ENCODE measurements at places on chromosomes 3 and 15.

DNA sequence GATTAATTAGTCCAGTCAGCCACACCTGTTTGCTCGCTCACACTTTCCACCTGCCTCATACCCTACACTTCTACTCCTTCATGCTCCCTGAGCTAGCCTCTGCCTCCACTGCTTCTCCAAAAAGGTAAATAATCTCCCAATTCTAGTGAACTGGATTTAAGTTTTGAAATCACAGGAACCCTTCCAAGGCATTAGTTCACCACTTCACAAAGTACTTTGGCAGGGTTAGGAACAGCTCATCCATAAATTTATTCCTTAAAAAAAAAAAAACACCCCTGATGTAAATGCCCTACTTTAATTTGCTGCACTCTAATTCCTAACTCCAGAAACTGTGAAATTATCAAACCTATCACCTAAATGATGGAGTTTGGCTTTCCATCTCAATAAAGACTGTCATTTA is 58.3 kb downstream of the GADL1 start:
- no peak for DNase-seq

DNA sequence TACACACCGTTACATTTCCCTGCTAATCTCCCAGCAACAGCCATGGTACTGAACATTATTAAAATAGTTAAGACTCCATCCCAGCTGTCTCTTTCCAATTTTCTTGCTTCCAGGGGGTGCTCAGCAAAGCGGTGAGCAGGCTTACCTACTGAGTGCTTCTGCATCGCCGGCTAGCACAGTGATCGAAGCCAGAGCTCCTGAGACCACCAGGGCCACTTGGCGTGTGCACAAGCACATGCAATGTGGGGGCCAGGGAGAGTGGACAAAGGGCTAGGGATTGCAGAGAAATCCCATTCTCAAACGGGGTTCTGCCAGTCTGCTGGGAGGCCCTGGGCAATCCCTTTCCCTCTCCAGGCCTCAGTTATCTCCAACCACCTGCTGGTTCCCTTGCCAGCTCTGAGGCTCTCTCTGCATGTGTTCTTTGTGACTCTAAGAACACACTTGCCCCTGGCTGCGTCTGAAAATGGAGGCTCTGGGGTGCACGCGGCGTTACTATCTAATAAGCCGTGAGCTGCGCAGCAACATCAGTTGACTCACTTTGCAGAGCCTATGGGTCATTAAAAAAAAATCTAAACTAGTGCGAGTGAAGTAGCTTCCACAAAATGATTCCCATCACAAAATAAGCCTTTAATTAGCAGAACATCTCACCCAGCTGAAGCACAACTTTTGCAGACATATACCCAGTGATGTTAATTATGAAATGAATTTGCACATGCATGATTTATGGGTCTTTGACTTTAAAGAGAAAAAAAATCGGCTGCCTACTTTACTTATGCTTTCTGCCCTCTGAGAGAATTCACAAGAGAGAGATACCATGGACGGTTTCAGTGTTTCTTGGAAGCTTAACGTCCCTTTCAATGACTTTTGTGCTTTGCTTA is 271.5 kb downstream of the TLE3 start:
- no peak for DNase-seq

DNA sequence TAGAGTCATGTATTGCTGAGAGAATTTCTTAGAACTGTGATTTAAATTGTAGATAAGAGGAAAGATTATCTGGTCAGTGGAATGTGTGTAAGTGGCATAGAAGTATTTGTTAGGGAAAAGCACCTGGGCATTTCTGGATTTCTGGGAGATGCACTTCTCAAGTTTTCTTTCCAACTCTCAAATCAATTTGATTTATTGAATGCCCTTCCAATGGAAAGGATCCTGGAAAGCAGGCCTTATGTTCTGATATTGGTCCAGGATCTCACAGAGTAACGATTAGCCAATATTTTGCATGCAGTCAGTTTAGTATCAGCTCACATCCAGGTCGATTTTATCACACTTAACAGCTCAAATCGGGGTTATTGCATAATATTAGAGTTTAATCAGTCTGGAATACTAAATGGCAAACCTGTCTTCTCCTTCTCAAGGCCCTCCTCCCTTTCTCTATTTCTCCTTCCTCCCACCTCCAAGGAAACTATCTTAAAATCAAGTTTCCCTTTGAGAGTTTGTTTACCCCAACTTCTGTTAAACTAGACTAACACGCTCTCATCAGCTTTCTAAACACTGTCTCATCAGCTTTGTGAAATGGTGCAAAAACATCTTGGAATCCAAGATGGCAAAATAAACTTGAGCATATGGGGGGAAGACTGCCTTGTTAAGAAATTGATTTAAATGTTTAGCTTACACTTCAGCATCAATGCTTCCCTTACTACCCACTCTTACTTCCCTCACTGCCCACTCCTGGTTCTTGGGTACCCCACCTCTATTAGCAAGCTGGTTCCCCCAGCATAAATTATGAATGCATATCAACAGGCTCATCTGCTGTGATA is 9.5 kb downstream of the SOX2 start:
- DNase-seq = no peak

- DNase-seq = no peak
Observed at GRCh38 chr3:59482684-59483083, 432.9 kb upstream of the CFAP20DC start.

DNA sequence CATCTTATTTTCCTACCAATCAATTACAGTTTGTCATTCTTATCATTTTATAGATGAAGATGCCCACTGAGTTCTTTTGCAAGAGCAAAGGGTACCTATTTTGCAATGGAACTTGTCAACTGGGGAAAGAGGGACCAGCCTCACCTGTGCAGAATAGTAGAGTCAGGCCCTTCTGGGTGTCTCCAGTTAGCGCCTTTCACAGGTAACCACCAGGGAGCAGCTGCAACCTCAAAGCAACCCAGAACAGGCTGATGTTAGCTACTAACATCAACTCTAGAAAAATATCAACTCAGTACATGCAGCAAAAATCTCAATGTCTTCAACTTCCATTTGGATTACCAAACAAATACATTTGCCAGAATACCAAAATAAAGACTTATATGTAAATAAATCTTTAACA is 47.1 kb downstream of the SUMF1 start:
- no peak for DNase-seq

DNA sequence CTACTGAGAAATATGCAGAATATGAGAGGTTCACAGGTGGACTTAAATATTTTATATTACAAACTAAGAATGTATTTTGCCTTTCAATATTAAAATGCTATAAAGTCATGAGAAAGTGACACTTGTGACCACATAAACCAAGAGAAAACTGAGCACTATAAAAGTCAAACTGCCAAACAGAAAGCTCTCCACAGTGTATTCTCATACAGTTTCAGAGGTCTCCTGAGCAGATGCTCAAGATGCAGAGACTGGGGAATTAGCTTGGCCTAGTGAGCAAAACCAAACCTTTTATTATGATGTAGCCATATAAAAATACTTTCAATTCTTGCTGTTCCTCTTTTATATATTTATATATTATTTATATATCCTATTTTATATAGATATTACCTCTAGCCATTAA is 227.8 kb downstream of the TBC1D5 start:
- DNase-seq = no peak

DNA sequence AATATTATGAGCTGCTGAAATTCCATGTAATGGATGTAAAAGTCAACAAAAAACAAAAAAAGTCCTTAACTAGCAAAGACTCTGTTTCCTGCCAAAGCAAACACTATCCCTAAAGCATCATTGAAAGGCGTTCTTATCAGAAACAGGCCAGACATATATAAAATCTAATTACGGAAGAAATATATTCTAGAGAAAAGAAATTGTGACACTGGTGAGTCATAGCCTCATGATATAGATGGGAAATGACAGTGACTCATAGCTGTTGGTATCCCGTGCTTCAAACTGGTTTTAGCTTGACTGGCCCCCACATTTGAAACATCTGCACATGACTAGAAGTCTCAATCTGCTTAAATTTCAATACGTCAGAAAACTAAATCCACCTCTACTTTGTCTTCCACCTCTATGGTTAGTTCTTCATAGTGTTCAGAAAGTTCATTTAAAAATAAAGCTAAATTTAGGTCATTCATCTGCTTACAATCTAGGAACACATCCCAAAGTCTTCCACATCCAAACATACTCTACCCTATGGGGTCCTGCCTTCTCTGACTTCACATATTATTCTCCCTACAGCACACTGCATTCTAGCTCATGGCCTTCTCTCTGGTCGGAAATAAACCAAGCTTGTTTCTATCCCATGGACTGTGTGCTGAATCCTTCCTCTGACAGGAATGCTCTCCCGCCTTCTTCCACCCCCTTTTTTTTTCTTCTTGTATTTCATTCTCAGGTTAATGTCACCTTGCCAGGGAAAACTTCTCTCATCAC is 456.3 kb upstream of the ARRDC4 start:
- DNase-seq = peak; percentile 34

DNA sequence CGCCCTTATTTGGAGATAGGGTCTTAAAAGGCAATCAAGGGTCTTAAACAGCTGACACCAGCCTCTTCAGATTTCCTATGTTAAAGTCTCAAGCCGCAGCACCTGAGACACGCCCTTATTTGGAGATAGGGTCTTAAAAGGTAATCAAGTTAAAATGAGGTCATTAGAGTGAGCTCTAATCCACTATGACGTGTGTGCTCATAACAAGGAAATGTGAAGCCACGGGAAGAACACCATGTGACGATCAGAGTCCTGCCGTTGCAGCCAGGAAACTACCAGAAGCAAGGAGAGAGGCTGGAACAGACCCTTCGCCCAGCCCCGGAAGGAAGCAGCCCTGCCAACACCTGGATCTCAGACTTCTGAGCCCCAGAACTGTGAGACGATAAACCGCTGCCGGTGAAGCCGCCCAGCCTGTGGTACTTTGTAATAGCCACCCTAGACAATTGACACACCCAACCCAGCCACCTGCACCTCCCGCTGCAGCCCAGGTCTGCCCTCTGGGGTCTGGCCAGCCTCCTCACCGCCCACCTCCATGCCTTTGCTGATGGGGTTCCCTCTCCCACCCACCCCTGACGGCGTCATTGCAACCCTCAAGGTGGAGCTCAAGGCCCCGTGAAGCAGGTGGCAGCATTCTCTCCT is 137.9 kb downstream of the MEGF11 start:
- DNase-seq = no peak

DNA sequence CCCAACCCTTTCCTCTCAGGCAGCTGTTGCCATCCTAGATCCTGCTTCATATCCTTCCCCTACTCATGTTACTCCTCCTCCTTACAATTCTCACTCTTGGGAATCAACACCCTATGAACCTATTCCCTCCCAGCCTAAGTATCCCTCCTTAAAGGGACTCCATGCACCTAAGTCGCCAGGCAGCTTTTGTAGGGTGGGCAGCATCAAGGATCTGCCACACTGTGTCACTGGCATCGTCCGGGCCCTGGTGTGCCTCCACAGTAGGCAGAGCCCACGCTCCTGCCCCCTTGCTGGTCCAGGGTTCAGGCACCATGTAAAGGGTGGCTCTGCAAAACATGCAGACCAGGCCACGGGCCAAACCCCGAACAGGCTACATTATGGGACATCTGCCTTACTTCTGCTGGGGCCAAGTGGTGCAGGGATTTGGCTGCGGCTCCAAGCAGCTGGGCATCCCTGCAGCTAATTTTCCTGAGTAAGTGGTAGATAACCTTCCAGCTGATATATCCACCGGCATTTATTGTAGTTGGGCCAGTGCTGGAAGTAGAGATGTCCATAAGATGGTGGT is 53.4 kb downstream of the GSK3B start:
- no peak for DNase-seq

DNA sequence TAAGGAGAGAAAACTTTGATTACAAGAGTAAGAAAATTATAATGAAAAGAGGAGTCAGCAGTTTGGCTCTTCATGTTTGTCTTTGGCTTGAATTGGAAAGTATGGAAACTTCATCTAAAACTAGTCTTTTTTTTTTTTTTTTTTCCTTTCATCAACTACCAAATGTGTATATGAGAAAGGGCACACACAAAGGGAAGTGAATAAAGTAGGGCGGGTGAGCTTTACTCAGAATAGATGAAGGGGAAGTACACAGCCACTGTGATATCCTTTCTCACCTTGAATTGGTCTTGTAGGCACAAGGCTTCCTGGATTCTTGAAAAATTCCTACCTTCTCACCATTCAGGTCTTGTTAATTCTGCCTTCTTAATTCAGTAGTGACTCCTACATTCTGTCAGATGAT is 652.3 kb upstream of the KCNMB2 start:
- no peak for DNase-seq

DNA sequence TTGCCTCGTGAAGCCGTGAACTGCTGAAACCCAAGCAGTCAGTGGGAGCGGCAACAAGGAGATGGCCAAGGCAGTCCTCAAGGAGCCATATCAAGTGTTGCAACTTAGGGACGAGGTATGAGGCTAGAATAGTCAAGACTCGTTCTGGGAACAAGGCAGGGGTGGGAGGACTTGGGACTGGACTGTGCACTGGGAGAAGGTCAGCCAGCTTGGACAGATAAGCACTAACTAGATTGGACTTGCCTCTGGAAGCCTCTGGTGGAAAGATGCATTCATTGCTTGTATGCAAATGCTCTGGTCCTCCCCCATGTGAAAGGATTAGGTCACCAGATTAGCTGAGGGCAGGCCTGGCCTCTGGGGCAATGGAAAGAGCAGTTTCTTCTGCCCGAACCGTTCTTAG is 123.3 kb upstream of the CTNNB1 start:
- DNase-seq = no peak

DNA sequence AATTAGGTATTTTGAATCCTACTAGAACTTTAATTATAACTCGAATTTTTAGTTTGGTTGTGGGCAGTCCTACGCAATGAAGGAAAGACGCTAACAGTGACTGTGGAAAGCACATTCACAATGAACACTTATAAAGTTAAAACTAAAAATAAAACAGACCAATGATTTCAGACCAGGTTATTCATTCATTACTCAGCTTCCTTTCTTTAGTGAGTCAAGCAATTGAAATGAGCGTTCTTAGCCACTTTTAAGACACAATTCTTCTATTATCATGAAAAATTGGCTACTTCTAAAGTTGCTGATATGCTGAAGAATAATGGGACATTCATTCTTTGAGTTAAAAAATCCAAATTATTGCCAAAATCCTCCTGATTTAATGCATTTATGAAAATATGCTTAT is 66.0 kb upstream of the CMSS1 start:
- DNase-seq = no peak

DNA sequence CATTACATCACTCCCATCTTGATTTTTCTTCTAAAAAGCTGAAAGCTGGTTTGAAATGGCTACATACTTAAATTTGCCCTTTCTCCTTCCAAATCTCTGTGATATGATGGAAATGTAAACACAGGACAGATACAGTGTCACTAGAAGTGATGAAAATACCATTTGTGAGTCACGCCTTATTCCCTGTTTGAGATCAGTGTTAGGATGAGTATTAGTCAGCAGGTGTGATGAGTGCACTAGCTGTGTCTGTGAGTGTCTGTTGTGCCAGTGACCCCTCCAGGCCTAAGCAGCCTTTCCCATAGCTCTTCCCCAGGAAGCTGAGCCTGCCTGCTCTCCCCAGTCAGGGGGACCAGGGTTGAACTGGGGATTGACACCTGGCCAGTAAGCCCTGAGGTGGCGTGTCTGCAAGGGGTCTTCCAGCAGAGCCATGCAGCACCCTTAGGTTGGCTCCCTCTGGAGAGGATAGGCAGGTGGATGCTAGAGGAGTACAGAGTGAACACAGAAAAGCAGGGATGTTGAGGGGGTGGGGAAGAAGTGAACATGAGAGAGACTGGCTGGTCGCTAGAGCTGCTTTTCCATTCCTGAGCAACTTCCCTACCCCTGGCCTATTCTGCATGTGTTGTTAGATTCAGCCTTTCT is 92.0 kb downstream of the PDE8A start:
- no peak for DNase-seq

All from HTR-8/SVneo (cell line).